ENCODE measurements at places on chromosomes 16 and 17.

GRCh38 chr16:81526935-81527334 is 82.3 kb downstream of the CMIP start:
- DNase-seq: no peak

DNA sequence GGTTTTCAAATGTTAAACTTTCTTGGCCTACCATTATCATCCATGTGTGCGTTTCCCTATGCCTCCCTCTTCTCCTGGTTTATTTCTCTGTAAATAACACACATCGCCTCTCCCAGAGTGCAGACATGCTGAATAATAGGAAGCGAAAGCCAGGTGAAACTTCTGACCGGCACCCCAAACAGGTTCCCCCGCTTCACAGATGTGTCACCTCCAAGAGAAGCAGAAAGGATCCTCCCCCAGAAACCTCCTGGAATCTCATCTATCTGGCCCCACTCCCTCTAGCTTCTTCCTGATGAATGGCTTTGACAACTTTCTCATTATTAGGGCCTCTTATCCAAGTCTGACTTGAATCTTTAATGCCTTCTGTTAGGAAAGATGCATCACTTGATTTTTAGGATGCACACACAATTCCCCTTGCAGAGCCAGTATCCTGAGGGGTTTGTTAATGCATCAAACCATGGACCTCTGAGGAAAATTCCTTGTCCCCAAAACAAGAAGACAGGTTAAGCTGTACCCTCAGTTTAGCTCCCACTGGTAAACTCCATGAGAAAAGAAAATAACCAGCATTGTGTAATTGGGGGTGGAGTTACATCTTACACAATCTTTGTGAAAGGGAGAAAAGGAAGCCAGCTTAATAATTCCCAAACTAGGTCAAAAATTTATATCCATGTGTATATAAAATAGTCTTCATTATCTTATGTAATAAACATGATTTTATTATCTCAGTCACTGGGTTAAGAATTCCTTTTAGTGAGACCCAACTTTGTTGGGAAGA is 20.1 kb upstream of the HYDIN start:
- DNase-seq: no peak

DNA sequence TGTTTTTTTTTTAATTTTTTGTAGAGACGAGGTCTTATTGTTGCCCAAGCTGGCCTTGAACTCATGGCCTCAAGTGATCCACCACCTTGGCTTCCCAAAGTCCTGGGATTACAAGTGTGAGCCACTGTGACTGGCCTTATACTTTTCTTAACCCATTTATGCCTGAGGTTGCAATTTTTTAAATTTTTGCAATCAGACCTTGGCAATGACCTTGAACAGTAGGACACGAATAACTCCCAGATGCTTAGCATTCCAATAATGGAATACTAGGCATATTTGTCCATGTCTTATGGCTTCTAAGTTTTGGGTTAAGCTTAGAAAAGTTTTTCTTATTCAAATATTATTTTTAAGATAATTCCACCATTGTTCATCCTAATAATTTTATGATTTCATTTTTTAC is 28.3 kb upstream of the TMEM97 start:
- DNase-seq: no peak

GRCh38 chr16:53753431-53753830 is 49.5 kb downstream of the FTO start:
- DNase-seq: no peak

Measured in SJCRH30 (cell line).